ENCODE measurements at places on chromosomes 6 and 20.

DNA sequence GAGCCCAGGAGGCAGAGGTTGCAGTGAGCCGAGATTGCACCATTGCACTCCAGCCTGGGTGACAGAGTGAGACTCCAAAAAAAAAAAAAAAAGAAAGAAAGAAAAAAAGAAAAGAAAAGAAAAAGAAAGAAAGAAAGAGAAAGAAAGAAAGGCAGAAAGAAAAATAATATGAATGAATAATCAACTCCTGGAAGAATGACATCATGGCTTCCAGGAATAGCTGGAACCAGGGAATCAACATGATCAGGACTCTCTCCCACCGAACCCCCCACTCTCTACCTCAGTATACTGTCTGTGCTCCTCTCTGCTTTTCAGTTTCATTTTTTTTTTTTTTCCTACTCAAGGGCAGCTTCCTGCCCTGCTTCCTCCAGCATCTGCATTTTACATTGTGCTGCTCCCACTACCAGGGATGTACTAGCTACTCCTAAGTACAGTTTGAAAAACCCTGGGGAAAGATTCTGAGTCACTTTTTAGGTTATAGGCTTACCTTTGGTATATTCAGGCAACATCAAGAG lies 19.7 kb upstream of the MTCL3 start:
- DNase-seq, result no peak

GRCh38 chr20:29689411-29690225 lies 1567.8 kb upstream of the DEFB115 start:
- no peak for DNase-seq

GRCh38 chr6:118758946-118759345 lies 107.6 kb upstream of the CEP85L start:
- DNase-seq, result no peak

- no peak for DNase-seq
Measured at GRCh38 chr6:163922562-163922961, 508.0 kb downstream of the QKI start.

DNA sequence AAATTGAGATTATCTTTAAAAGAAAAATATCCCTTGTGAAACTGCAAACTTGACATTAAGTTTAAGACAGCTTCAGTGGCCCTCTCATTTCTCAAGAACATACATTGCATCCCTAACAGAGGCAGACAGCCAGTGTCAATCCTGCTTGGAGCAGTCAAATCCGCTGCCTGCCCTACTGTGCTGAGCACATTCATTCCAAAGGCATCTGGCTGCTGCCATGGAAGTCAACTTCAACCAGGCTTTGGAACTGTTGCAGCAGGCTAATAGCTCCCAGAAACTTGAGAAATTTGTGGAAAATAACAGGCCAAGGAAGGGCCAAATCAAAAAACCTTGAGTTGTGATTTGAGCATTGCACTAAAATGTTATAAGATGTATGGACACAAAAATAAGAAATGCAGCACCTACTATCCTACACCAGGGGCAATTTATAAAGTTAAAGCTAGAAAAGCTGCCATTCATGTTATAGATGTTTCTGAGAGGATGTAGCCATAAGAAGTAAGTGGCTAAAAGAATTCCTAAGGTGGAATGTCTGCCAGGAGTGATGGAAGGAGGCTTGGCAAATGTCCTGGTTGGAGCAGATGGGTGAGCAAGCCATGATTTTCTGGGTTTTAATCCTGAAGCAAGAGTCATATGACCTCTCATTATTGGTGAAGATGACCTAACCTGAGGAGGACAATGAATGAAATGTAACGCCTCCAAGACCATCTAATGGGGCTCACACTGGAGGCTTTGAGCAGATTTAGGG lies 31.4 kb upstream of the HAO1 start:
- no peak for DNase-seq

GRCh38 chr6:164807125-164807524 lies 502.3 kb downstream of the C6orf118 start:
- no peak for DNase-seq

DNA sequence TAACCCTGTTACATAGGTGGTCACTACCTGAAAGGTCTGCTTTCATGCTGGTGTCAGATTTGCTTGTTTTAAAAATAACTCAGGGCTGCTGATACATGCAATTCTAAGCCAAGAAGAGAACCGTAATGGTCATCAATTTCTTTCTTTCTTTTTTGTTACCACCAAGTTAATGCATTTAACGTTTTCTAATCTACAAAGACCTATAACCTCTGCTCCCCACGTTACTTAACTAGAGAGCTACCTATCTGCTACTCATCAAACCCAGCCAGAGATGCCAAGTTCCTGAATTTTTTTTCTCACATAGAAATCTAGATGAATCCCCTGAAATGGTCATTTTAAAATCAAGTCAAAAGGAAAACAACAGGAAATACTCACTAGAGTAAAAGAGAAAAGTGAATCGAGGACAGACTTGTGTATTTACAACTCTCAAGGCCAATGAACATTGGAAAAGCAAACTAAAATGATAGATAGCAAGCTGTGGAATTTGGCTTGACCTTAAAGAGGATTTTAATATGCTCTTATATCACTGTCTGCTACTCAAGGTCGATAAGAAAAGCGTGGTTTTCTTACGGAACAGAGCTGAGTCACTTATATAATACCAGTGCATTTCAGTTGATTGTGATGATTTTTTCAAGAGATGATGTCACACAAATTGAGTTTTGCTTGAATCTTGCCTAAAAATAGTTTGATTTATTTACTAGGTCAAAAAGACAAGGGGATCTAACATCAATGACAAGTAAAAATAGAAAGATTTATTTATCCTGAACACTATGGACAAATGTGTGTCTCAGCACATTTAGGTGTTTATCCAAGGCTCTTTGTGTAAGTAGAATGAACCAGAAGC lies 67.9 kb downstream of the SGK1 start:
- peak; percentile 48 for DNase-seq

- peak; percentile 63 for DNase-seq
Measured at GRCh38 chr6:144343701-144344428, 58.7 kb downstream of the UTRN start.

DNA sequence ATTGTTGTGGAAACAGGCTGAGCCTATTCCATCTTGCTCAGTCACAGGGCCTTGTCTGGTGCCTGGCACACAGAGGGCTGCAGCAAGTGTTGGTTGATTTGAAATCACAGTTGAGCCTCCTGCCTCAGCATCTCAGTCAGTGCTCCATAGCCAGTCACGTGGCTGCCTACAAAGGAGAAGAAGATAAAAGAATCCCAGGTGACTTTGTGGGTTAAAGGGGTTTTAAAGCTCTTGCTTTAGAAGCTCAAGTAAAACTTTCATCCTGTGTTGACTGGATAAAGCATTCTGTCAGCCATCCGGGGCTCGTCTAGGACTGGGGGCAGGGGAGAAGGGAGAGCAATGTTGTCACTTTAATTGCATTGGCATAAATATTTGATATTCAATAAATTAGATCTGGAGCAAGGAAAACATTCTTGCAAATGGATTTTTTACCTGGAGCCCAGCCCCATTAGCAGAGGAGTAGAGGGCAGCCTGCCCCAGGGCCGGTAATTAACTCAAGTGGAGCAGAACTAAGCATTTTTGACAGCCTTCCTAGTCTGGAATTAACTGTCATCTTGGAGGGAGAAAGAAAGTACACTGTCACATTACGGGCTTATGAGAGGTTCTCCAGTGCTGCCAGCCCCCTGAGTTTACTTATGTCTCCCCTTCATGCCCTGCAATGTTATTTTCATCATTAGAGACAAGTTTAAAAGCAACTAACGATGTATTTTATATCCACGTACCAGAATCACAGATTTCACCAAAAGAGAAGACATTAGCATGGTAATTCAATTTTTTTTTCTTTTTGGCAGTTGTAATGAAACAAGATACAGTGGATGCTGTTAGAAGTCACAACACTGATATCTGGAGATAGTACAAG lies 71.7 kb upstream of the GTSF1L start:
- no peak for DNase-seq

GRCh38 chr6:113381232-113381631 lies 475.9 kb upstream of the MARCKS start:
- DNase-seq, result no peak

DNA sequence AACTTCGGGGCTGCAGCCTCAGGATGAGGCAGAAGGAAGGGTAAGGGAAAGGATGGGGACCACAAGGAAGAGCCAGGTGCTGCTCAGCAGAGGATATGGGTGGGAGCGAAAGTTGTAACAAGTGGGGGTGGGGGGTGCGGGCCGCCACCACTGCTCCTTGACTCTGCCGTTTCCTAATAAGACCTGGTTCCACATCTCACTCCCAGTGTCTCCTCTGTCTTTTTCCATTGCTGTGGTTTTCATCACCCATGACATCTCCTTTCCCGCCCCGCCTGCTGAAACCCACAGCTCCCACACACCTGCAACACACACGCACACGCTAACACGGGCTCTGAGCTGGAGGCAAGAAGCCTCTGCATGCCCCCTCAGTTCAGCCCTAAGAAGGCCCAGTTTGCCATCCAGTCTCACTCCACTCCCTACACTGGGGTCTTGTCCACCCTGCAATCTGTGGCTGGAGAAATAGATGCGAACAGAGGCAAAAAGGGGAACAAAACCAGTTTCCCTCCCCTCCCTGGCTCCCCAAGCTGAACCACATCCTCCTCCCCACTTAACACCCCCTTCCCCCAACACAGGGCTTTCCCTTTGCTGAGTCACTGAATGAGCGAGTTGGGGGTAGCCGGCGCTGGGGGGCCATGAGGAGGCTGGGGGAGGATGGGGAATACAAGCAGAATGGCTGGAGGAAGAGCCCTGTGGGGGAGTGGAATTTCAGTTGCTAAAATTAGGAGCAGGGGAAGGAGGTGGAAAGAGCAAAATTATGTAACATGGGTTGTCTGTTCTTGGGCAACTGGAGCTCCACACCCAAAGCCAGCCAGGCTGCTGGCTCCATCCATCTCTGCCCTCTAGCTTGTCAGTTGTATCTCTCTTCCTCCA lies 11.5 kb downstream of the NFKBIL1 start:
- DNase-seq, result peak; percentile 80

DNA sequence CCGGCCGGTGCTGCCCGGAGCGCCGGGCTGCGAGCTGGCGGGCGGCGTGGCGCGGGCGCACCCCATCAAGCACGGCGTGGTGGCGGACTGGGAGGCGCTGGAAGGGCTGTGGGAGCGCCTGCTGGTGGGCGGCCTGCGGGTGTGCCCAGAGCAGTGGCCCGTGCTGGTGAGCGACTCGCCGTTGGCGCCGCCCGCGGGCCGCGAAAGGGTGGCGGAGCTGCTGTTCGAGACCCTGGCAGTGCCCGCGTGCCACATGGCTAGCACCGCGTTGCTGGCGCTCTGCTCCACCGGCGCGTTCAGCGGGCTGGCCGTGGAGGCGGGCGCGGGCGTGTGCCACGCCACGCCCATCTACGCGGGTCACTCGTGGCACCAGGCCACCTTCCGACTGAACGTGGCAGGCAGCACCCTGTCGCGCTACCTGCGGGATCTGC lies 517 bp downstream of the ACTL10 start:
- DNase-seq, result peak; percentile 64

DNA sequence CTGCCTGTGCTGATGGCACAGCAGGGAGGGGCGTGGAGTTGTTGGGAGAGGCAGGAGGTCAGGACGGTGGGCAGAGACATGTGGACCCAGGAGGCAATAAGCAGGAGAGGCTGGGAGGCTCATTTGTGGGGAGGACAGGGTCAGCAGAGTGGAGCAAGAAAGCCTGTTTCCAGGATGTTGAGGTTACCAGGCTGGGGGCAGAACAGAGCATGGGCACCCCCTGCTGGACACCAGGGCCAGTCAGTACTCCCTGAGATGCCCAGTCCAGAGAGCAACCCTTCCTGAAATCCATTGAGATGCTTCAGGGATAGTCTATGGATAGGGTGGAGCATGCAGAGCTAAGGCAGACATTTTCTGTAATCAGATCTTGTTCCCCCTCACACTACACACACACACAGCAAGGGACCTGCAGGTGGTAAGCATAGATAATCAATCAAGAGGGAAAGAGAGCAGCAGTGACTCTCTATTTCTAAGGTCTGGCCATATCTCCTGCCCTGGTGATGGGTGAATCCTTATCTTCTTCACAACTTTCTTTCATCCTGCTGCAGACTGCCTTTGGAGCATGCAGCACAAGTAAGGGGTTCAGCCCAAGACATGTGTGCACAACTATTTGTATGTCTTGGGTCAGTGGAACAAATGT lies 41.7 kb downstream of the MOCS1 start:
- peak; percentile 13 for DNase-seq

GRCh38 chr6:74166849-74167248 lies 470.8 kb downstream of the CD109 start:
- DNase-seq, result no peak

GRCh38 chr6:37930288-37930971 lies 110.9 kb downstream of the ZFAND3 start:
- DNase-seq, result no peak

DNA sequence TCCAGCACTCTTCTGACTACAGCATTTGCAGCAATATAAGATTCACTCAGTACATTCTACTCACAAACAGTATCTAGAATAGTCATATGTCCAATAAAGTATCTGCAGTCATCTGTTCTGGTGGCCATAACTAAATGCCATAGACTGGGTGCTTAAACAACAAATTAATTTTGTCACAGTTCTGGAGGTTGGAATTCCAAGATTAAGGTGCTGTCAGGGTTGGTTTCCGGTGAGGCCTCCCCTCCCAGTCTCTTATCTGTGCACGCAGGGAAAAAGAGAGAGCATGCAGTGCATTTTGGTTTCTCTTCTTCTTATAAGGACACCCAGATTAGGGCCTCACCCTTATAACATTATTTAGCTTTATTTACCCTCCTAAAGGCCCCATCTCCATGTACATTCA lies 21.3 kb upstream of the NUS1 start:
- DNase-seq, result no peak

DNA sequence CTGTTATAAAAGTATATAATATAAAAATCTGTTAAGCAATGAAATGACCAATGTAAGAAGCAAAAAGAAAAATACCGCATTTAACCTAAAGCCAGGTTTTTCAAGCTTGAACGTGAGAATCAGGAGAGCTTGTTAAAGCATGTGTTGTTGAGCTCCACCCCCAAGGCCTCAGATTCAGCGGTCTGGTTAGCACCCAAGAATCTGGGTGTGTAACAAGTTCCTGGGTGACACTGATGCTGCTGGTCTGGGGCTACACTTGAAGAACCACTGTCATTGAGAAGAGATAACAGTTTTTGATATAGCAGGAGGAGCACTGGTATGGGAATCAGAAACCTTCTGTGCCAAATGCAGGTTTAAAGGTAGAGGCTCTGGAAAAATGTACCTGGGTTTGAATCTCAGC lies 154.0 kb downstream of the ID4 start:
- DNase-seq, result no peak

- DNase-seq, result no peak
Measured at GRCh38 chr6:143695130-143695968, 17.6 kb downstream of the PHACTR2 start.

DNA sequence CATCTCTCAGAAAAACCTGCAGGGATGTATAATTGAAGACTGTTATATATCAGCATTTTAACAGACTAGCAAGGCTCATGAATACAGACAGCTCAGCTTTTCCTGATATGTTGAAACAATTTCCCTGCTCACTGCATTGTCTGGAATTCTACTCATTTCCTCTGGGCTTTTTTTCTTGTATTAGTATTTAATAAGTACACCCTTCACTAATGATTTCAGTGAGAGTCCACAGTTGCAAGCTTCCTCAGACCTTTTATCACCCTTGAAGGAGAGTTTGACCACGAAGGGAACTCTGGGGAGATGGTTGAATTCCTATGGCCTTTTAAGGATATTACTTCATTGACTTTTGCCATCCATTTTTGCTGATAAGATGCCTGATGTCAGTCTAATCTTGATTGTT lies 248.7 kb downstream of the ADGB start:
- DNase-seq, result no peak

- DNase-seq, result no peak
Measured at GRCh38 chr6:168037242-168037641, 39.8 kb downstream of the KIF25 start.

- peak; percentile 17 for DNase-seq
Measured at GRCh38 chr6:100228437-100228833, 234.4 kb upstream of the MCHR2 start.
